ENCODE measurements at places on chromosomes 2 and 18. TPM values are rescaled to one million over a fixed set of nuclear protein-coding genes. Genes with fewer than 3 reads are reported as not detected.
A peak's percentile ranks its signal among the peaks of the same experiment; 100 is the strongest.

- DNase-seq = no peak
Measured at GRCh38 chr2:84115173-84115857, 343.8 kb downstream of the SUCLG1 start.

- DNase-seq = no peak
Measured at GRCh38 chr2:5693287-5694201, 1.4 kb downstream of the SOX11 start.

GRCh38 chr2:200321780-200322534 is 15.5 kb downstream of the SPATS2L start:
- no peak for DNase-seq

DNA sequence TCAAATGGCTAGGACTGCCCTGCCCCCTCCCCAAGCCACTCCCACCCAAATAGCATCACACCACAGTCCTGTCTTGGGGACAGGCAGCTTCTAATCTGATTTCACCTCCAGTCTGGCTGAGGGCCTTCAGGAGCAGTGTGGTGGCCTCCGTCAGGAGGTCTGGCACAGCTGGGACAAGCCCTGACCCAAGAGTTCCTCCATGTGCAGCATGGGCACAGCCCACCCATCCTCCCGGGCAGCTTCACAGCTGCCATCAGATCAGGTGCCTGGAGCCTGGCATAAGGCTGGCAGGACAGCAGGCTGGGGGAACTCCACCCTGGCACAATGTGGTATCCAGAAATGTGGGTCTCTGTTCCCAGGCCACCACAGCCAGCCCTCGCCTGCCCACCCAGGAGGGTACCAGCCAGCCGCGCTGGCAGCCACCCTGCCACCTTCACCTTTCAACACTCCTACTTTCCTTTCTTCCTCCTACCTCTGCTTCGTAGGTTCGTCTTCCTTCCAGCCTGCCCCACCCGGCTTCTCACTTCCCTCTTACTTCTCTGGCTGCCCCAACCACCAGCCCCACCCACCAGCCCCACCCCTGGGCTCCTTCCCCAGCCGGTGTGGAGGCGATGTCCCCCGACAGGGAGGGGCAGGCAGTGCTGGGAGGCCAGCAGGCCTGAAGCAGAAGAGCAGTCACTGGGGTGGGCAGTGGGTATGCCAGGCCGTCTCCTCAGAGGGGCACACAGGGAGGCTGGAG is at the start of gene CAPG:
TSS of gene CAPG (minus strand) at position 522 of the 739 bp plus-strand sequence. CDS start 8,221 bp downstream, outside the sequence.
- DNase-seq = peak; percentile 94

DNA sequence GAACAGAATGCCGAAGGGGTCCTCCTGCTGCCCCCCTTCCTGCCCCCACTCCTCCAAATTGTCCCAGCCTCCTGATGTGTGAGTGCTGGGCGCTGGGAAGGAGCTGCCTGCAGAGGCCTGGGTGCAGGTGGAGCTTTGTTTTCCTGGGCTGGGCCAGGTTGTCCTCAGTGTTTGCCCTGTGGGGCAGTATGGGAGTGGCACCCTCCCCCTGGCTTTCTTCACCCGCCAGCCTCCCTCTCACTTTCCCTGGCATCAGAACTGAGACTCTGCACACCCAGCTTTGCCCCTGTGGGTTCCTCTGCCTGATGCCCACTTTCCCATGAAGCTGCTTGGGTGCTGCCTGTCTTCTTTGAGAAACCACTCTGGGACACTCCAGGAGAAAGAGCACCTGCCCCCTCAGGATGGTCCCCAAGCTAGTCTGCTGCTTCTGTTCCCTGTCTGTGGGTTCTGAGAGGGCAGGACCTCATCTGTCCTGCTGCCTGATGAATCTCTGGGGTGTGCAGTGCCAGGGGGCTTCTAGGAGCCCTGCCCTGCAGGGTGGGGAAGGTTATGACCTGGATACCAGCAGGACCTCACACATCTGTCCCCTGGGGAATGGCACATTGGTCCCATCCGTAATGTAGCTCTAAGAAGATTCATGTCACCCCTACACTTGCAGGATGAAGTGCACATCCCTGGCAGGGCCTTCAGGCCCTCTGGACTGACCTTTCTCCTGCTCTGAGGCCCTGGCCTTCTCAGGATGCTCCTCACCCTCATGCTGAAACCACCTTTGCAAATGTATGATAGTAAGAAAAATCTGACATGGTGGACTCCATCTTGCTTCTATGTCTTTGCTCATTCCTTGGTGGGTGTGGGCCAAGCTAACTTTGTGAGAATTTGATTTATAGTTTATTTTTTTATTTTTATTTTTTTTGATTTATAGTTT is 146.8 kb upstream of the HS6ST1 start:
- no peak for DNase-seq

- no peak for DNase-seq
Measured at GRCh38 chr2:121558329-121558728, 27.6 kb downstream of the RNU4ATAC start.

DNA sequence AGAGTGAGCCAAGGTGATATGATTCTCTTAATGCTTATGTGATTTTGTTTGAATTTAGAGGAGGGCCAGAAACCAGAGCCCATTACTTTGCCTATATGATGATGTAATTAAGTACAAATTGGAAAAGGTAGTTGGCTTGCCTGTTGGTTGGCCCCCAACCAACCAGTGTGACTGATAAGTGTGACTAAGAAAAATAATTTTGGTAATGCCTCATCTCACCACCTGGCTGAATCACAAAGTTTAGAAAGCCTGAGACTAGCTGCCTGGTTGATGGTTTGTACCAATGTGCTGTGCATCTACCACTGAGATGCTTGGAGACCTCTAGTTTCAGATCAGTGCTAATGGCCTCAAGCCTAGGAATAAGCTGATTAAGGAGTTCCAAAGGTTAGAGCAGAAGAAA is 338.7 kb downstream of the CDH2 start:
- no peak for DNase-seq

DNA sequence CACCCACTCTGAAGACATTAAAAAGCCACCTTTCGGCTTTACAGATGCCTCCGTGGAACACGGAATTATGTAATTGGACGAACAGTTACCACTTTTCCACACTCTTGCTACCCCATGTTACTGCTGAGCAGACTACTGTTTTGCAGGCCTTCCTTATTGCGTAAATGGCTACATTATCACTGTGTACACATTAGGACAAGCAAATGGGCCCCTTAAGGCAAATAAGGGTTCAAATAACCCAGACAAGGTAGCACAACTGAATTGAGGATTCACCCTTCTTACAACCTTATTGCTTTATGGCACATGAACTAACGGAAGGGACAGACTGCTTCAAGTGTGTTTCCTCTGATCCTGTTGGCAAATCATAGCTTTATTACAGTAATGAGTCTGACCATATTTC is 832.2 kb upstream of the FANCL start:
- no peak for DNase-seq

Gene SERPINB12
- not detected for total RNA-seq

Gene DOK6
- total RNA-seq = 0.27 TPM

Data from transverse colon (tissue), 4 donors.